Sigmoid colon (tissue), 7 donors: ENCODE measurements at places on chromosomes 3 and 15. TPM values are rescaled to one million over a fixed set of nuclear protein-coding genes. Genes with fewer than 3 reads are reported as not detected.

DNA sequence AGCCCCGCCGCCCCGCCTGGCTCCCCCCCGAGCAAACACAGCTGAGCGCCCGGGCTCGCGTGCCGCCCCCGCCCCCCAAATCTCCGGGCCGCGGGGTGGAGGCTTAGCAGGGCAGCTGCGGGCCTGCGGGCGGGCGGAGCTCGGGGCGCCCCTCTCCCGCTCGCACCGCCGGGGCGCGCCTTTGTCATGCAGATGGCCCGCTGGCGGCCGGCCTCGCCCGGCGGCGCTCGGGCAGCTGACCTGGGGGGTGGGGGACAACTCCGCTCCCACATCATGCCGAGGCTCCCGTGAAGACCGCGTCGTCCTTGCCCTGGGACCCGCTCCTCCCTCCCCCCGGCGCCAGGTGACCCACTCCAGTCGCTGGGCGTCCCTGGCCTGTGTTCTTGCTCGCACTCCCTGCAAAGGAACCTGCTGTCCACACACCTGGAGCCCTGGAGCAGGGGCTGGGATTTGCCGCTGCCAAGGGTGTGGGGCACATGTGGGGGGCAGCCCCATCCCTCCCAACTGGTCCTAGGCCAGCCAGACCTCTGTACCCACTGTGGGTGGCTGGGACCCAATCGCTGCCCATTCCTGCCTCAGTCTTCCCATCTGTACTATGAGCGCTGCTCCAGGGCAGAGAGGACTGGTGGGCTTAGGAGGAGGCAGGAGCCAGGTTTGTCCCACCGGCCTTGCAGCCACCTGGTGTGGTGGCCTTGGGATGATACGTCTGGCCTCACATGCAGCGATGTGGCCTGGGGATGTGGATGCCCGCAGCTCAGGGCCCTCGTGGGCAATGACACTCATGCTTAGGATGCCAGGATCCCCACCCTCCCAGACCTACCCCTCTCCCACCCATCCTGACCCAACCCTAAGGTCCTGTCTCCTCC, 33.5 kb downstream of the DNAJB8 start:
- no peak for DNase-seq

DNA sequence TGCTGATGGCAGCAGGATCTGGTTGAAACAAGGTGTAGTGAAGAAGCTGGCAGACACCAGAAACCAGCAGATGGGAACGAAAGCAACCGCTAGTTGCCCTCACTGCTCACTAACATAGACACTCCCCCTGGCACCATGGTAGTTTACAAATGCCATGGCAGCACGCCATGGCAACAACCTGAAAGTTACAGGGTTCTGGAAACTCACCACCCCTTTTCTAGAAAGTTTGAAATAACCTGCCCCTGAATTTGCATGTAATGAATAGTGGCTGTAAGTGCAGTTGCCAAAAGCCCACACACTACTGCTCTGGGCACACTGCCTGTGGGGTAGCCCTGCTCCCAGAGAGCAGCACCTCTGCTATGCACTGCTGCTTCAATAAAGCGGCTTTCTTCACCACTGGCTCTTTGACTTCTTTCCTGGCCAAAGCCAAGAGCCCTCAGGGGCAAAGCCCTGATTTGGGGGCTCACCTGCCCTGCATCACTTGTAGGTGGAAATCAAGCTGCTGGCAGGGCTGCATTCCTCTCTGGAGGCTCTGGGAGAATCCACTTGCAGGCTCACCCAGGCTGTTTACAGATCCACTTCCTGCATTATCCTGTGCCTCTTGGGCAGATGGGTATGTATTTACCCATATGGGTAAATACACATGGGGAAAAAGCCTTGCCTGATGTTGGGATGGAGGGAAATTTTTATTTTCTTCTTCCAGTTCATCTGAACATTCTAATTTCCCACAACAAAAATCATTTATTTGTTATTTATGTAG, 2.0 kb upstream of the GP9 start:
- DNase-seq = no peak

The KBTBD13 gene
- total RNA-seq = not detected

- DNase-seq = no peak
Observed at GRCh38 chr15:65939901-65940617, 70.8 kb downstream of the RAB11A start.

The CLDN11 gene
- 22.2 TPM for total RNA-seq
